Activated CD4-positive, CD25-positive, alpha-beta regulatory T cell treated with anti-CD3 and anti-CD28 coated beads, Interleukin-2, amount 50 U/mL, for 16 hours (primary cell): ENCODE measurements at places on chromosomes 12 and 14.

- no peak for DNase-seq
These were observed 260.1 kb upstream of the OR4E1 start for GRCh38 chr14:21933681-21934080.

GRCh38 chr12:119681728-119682638 lies 14.1 kb downstream of the PRKAB1 start:
- DNase-seq: no peak

DNA sequence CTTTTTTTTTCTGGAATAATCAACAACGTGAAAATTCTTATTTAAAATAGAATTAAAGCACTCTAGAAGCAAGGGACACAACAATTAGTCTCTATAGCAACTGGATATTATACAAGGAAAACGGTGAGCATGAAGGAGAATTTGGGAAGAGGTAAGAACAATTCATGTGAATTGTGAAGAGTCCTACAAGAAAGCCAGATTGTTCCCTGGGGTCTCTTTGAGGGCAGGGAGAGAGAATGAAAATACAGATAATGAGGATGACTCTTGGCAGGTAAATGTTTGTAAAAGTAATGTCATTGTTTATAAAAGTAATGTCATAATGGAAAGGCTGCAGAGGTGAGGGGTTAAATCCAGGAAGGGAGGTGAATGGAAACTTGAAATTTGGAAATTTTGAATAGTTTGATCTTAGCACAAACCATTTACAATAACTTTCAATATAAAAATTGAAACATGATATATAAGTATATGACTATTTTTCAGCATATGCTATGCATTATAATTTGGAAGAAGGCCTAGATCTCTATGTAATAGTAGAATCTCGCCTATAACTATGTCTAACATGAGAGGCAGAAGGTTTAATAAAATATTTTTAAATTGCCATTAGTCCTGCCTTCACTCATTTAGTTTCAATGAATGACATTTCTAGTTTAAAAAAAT lies 378.8 kb upstream of the DCN start:
- DNase-seq: no peak

- DNase-seq: no peak
These were observed 49.3 kb upstream of the TSPAN11 start for GRCh38 chr12:30877105-30877875.

- no peak for DNase-seq
These were observed 7.9 kb upstream of the PDE3A start for GRCh38 chr12:20360407-20360806.

GRCh38 chr14:81260732-81261131 lies 40.0 kb upstream of the GTF2A1 start:
- DNase-seq: no peak

- no peak for DNase-seq
These were observed 209.3 kb downstream of the SLC41A2 start for GRCh38 chr12:104748790-104749189.

DNA sequence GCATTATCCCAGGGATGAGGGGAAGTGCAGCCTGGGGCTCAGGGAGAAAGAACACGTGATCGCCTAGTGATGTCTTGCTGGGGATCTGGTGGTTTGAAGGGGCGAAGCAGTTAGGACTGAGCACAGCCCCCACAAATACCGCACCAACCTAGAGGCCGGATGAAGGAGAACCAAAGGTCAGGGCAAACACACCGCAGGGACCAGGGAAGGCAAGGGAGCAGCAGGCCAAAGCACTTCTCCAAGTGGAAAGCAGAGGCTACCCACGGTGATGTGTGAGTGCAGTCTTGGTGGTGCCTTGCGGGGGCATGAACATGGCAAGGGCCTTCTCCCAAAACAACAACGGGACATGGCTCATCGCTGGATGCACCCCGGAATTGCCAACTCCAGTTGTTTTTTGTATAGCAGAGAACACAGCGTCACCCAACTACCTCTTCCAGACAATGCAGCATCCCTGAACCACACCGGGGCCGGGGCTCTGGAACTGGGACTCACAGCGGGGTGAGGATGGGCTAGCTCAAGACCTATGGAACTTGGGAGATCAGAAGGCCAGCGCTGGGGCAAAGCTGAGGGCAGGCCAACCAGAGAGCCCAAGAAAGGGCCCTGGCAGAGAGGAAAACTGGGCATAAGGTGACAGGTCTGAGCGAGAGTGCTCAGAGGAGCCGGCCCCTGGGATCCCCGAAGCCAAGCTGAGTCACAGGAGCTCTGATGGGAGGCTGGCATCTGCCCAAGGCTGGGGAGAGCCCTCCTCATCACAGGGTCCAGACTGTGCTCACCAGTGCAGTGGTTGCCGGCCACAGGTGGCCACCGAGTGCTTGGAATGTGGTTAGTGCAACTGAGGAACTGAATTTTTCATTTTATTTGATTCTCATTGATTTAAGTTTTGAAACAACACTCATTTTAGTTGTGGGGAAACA lies 11.1 kb downstream of the GALNT16 start:
- DNase-seq: no peak

GRCh38 chr14:96804895-96805294 lies 7.7 kb downstream of the VRK1 start:
- no peak for DNase-seq

DNA sequence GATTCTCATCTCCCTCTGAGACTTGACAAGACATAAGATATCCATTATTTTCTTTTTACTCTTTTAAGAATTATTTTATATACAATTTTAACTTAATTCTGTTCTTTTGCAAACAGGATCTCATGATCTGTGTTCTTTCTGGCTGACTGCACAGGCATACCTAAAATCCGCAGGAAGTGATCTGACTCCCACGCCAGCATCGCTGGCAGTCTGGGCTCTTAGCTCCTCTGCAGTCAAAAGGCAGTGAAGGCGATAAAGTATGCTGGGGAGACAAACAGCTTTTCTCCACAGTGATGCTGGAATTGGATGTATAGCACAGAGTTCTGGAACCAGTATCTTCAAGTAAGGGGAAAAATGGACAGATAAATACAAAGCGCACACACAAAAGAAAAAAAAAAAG lies 52.4 kb downstream of the DICER1 start:
- DNase-seq: no peak

- DNase-seq: no peak
These were observed 89.3 kb upstream of the NAP1L1 start for GRCh38 chr12:76173756-76174155.

GRCh38 chr12:15001733-15002382 lies 29.0 kb downstream of the PDE6H start:
- DNase-seq: no peak

GRCh38 chr14:82776958-82777357 lies 1243.3 kb upstream of the SEL1L start:
- no peak for DNase-seq

- DNase-seq: no peak
These were observed 1.0 kb upstream of the SINHCAF start for GRCh38 chr12:31326736-31327659.

DNA sequence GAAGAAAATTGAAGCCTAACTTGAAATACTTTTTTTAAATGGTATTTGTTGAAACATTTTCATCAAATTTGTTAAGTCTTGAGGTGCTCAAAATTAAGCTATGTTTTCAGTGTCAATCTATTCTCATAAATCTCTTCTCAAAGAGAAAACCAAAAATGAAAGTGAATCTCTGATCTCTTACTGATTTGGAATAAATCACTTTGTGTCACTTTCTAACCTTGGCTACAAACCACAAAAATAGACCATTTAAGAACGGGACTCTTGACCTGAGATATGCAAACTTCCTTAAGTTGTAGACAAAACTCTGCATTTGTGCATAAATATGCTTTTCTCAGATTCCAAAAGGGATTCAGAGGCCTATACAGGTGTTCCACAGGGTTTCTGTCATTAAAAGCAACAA lies 192.9 kb downstream of the SEC23A start:
- no peak for DNase-seq

DNA sequence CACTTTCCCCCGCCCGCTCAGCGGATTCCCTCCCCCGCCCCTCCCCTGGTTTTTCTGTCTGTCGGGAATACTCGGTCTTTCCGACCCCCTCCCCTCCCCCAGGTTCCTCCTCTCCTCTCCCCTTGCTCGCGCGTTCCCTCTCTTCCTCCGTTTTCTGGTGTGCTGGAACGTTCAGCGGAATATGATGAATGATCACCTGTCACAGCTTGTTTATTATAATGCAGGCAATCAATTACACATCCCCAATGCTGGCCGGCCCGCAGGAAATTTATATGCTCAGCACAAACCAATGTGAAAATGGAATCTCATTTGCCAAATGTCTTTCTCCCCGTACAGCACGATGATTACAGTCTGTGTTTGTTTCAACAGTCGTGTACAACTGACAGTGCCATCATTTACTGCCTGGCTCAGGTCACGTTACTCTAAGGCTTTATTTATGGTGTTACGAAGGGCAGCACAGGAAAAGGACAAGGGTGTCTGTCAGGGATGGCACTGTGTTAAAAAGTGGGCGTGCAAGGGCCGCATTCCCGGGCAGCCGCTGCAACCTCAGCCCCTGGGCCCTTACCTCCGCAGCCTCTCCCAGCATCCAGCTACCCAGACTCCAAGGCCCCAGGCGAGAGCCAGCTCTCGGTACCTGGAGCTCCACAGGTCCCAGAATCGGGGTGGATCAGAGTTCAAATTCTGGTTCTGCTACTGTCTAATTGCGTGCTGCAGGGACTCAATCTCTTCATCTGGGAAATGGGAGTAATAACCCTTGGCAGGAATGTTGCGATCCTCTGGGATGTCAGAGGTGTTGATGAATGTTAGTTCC lies 24.7 kb upstream of the MAP1LC3B2 start:
- DNase-seq: no peak

DNA sequence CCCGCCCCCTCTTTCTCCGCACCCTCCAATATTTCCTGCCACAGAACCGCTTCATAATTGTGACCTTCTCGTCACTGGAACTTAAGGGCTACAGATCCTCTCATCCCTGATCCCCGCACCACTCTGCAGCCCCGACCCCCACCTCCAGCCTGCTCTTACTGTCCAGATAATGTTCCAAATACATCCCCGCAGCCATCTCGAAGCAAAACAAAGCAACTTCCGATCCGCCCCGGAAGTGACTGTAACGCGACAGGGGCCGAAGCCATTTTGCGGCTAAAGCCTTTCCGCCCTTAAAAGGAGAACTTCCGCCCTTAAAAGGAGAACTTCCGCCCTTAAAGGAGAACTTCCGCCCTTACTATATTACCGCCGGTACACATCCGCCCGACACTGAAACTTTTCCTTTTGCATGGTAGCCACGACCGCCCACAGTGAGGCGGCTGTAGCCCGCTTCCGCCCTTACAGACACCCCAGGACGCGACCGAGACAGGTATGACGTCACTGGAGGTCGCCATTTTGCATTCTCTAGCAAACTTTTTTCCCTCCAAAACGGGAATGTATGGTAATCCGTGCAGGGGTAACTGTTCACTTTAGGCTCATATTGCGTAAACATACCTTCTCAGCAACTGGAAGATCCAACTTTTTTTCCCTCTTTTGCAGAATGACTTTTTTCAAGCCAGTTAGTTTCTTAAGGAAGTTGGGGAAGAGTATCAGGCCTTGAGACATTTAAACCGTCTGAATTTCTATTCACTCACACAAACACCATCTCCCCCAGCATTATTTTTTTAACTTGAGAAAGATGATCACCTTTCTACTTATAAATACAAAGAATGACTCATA lies at the start of gene ING4:
Gene ING4, minus strand, starts transcription at position 214 of the 837 bp plus-strand sequence. Its CDS starts 18 bp downstream, at position 196.
- peak; percentile 94 for DNase-seq

DNA sequence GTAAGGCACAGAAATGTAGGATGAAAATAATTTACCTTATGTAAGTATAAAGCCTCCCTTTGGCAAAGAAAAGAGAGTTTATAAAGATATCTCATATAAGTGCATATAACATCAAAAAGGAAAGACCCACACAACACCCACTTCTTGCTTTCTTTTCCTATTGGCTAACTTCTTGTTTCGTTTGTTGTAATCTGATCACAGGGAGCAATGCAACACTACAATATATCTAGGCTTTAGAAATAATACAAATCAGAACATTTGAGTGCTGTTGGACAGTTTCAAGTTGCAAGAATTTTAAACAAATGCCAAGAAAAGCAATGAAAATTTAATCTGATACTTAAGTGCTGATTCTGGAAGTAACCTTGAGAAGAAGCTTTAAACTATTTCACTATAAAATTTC lies 1.3 kb downstream of the FGD6 start:
- DNase-seq: no peak

- DNase-seq: no peak
These were observed 53.8 kb downstream of the SPTLC2 start for GRCh38 chr14:77562681-77563080.

- no peak for DNase-seq
These were observed 76.1 kb upstream of the HECTD1 start for GRCh38 chr14:31283578-31284252.

GRCh38 chr14:24674204-24674970 lies 40.4 kb upstream of the GZMB start:
- DNase-seq: no peak
